ENCODE measurements at places on chromosomes 5 and 9. TPM values are rescaled to one million over a fixed set of nuclear protein-coding genes. Genes with fewer than 3 reads are reported as not detected.

DNA sequence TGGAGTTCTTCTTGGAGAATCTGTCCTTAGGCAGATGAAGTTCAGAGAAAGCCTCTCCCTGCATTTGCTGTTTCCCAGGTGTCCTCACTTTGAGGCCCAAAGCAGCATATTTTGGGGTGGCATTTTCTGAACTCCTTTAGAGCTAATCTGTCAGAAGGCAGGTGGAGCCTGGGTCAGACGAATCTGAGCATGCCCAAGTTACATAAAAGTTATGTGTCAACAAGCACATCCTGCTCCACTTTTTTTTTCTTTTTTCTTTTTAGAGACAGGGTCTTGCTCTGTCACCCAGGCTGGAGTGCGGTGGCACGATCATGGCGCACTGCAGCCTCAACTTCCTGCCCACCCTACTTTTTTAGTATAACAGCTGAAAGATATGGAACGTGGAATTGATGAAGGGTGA is 41.3 kb upstream of the HSPA9 start:
- H3K4me1 ChIP-seq, result peaks cover 5% of the 10 kb centered on the region
- H3K27me3 ChIP-seq, result no peaks in the 10 kb centered on the region
- no peak overlapping the region for H3K4me3 ChIP-seq
- no peaks in the 10 kb centered on the region for H3K36me3 ChIP-seq
- H3K27ac ChIP-seq, result no peak overlapping the region

- peaks cover 6% of the 10 kb centered on the region for H3K4me1 ChIP-seq
- no peaks in the 10 kb centered on the region for H3K27me3 ChIP-seq
- DNase-seq, result no peak
- H3K4me3 ChIP-seq, result no peak overlapping the region
These were observed 137.2 kb downstream of the SREK1 start for GRCh38 chr5:66281294-66281693.

DNA sequence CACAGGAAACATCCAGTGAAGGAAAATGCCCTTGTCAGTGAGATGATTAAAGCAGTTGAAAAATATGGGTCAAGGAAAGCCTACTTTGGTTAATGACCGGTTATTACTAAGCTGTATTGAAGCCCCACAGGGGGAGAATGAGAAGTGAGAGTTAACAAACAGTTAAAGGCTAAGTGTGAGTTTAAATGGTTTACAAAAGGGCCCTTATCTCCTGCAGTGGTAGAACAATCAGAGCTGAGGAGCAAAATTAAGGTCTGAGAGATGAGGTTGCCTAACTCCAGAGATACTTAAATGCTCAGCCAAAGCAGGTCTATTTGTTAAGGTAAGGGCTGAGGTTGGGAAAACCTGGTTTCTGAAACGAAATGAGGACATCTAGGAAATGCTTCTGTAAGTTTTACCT is 75.1 kb upstream of the FER start:
- peaks cover 4% of the 10 kb centered on the region for H3K27me3 ChIP-seq
- no peak overlapping the region for H3K4me3 ChIP-seq
- no peaks in the 10 kb centered on the region for H3K36me3 ChIP-seq

NR5A1 gene
- 204 TPM for total RNA-seq

DNA sequence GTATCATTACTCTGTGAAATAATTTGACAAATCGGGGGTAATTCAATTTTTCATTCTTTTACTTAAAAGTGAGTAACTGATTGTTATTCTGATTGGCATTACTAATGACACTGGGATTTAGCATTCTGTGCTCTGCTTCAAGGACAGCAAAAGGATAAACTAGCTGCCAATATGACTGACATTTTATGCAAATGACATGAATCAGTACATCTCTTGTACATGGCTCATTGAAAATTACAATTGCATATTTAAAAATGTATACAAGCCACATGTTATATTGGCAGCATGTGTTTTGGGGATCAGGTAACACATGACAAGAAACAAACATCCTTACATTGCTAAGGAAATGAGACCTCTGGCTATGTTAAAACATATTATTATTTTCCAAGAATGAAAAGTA is 79.0 kb downstream of the SMC2 start:
- DNase-seq, result no peak
- H3K27ac ChIP-seq, result no peak overlapping the region

PTGES gene
- total RNA-seq, result 1.5 TPM

DNA sequence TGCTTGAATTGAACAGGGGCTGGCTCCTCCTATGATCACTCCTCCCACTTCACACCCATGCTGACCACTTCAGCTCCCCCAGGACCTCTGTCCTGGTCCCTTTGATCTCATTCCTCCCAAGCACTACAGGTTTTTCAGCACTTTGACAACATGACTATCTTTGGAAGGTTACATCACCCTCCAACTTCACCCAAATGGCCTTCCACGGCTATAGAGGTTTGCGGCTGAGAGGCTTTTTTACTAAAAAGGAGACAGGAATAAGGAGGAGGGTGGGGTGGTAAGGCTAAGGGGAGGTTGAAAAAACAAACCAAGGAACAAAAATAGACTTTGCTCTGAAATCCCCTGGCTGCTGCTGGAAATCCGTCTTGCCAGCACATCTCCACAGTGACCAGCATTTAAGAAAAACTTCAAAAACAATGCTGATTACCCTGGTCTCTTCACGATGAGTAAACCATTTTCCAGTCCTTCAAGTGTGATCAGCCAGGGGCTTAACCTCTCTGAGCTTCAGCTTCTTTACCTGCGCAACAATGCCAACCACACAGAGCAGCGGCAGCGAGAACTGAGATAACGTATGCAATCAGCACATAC is 102.7 kb downstream of the DPYSL3 start:
- DNase-seq, result no peak
- no peak overlapping the region for H3K4me3 ChIP-seq
- H3K36me3 ChIP-seq, result no peaks in the 10 kb centered on the region
- H3K27me3 ChIP-seq, result no peaks in the 10 kb centered on the region

CAMK2A gene
- 0.32 TPM for total RNA-seq

OLFM1 gene
- 57.6 TPM for total RNA-seq

- H3K27ac ChIP-seq, result no peak overlapping the region
- H3K4me3 ChIP-seq, result no peak overlapping the region
- H3K36me3 ChIP-seq, result no peaks in the 10 kb centered on the region
These were observed 107.2 kb downstream of the ASTN2 start for GRCh38 chr9:117307701-117308100.

DNA sequence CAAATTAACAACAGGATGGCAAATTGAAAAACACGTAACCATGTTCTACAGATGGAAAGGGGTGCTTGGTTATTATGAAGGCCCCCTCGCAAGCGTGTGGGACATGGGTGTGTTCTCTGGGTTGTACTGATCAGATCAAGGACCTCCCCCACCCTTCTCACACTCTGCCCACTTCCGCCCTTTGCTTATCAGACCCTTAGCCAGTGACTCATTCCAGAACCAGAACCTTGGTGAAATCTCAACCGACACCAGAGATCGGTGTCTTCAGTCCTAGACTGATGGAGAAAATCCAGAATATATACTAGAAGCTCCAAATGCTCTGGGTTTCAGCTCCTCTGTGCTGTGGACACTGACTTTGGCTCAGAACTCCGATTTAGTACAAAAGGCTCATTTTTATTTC is 64.9 kb downstream of the PTTG1 start:
- H3K36me3 ChIP-seq, result no peaks in the 10 kb centered on the region
- no peak overlapping the region for H3K4me3 ChIP-seq
- H3K27me3 ChIP-seq, result no peaks in the 10 kb centered on the region

LURAP1L gene
- 19.7 TPM for total RNA-seq

PRDM9 gene
- total RNA-seq, result not detected

KIF12 gene
- total RNA-seq, result not detected

All from spleen (tissue), 13 donors.